SW 1271 (cell line): ENCODE measurements at places on chromosomes 1 and 21.

DNA sequence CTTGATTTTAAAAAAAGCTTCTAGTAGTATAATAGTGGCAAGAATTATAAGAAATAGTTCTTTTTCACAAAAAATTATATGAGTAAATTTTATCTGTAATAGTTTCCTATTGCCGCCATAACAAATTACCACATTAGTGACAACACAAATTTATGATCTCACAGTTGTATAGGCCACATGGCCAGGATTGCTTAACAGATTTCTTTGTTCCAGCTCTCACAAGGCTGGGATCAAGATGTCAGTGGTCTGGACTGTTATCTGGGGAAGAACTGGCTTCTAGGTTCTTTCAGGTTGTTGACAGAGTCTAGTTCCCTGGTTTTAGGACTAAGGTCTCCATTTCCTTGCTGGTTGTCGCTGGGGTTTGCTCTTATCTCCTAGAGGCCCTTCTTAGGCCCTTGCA is 236.4 kb downstream of the USP25 start:
- no peak for DNase-seq

GRCh38 chr1:64525116-64525686 is 55.3 kb downstream of the CACHD1 start:
- DNase-seq = no peak

DNA sequence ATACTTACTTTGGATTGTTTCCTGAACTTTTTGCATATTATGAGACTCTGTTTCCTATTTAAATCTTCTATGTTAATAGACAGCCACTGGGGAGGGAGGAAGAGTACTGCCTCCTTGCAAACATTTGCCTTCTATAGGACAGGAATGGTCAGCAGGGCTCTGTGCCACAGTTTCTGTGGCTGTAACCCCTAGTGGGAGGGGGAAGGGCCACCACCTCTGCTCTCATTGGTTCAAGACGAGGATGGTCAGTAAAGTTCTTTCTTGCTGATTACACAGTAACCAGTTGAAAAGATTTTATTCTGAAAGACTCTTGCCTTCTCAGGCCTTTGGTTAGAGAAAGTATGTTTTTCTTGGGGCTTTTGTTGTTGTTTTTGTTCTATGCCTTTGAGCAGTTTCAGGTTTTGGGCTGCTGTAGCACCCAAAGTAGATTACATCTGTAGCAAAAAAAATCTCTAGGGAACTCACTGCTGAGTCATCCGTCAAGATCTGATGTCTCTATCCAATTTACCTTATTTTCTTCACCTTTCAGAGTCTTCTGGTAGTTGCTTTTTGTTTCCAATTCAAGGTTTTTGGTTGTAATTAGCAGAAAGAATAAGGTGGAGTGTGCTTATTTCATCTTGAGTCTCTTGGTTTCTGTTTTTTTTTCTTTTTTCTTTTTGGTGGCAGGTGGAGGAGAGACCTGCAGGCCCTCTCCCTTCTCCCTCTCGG is 23.1 kb downstream of the SLC35A3 start:
- no peak for DNase-seq

DNA sequence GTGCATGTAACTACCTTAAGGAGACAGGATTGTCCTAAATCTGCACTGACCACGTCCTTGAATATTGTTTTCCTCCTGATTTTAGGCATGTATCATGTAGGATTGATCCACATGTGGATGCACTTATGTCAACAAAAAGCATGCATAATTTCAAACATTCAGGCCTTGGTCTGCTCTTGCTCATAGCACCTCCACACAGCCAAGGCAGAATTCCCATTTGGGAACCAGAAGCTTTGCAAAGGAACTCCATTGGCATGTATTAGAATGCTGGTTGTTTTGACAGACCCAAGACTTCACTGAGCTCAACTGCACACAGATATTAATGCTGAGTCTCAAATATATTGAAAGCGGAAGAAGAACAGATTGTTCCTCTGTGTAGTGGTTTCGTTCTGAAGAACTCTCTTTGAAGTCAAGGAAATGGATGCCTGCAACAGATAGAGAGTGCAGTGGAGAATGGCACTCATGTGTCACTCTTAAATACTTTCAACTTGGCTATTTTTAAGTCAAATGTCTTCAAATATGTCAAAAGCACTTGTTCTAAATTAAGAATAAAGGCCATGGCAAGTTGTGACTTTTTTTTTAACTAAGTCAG is 387.6 kb downstream of the LTN1 start:
- no peak for DNase-seq

GRCh38 chr1:2446394-2446793 is 29.7 kb upstream of the PLCH2 start:
- DNase-seq = no peak

- no peak for DNase-seq
Measured at GRCh38 chr21:24200052-24200451, 1407.2 kb downstream of the MRPL39 start.
